ENCODE measurements at places on chromosomes 2 and 18.

DNA sequence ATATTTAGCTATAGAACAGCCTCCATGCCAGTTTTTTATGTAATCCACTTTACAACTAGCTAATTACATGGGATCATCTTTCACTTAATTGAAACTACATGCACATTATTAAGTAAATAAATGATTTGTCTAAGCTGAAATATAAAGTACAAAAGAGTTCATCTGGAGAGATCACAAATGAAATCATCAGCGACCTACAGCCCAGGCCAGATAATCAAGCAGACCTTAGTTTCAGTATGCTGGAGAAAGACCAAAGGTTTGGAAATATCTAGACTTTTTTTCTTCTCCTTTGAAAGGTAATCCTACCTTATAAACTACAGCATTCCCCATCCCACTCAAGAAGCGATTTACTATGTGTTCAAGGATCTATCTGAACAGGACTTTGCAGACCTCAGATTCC, 26.5 kb downstream of the FIGN start:
- DNase-seq: no peak

- DNase-seq: no peak
Measured at GRCh38 chr18:2409906-2410305, 161.4 kb downstream of the METTL4 start.

- DNase-seq: no peak
Measured at GRCh38 chr2:21746499-21746898, 622.7 kb downstream of the TDRD15 start.

- DNase-seq: no peak
Measured at GRCh38 chr18:69691008-69691760, 256.5 kb downstream of the CD226 start.

DNA sequence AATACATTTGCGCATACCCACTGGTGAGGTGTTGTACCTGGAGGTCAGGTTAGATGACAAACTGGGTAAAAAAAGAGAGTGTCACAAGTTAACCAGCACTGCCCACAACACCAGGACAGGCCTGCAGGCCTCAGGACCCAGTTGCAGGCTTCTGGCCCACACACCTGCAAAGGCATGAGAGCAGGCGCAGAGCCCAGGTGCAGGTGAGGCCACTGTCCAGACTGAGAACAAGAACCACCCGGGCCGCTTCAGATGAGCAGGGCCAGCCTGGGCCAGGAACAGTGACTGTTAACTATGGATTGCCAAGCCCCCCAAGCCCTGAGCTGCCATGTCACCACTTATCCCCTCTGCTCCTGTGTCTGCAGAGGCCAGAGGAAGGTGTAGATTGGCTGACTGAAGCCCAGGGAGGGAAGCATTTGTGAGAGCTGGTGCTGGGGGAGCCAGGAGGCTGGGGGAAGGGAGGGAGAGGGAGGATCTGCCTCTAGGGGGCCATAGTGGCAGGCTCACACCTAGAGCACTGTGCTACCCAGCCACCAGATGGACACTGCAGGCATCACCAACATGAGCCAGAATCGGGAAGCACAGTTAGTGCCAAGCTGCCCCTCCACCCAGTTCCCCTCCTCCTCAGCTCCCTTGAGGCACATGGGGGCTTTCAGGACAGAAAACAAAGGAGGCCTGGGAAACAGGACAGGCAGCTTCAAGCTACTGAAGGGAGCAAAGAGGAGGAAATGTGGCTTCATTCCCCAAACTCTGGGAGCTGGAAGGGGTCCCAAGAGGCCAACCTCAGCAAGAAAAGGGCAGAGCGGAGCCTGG, 35.4 kb downstream of the SFXN5 start:
- DNase-seq: no peak

DNA sequence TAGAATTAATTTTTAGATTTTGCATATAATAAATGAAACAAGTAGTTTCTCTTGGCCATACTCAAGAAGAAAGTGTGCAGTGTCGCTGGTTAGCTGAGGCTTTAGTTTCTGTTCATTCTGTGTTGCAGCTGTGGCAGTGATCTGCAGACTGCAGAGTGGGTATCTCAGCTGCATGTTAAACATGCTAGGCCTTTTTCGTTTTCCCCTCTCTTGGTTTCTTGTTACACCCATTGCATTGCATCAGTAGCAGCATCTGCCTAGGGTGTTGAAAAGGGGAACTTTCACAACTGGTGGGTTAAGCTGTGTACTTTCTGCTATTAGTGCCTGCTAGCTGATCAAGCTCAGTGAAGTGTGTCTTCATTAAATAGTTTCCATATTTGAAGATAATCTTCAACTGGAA, 51.3 kb downstream of the ACSL3 start:
- DNase-seq: peak; percentile 78

DNA sequence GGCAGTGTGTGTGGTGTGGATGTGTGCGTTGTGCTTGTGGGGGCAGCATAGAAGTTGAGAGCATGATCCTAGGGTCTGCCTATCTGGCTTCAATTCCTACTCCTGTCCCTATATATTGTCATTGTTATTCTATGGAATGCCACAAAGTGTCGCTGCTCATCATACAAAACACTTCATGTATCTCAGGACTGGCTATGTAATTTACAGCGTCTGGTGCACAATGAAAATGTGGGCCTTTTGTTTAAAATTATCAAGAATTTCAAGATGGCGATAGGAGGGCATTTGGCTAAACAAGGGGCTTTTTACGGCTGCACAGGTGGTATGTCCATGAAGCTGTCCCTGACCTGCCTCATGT, 3.4 kb downstream of the SERPINB2 start:
- DNase-seq: no peak

DNA sequence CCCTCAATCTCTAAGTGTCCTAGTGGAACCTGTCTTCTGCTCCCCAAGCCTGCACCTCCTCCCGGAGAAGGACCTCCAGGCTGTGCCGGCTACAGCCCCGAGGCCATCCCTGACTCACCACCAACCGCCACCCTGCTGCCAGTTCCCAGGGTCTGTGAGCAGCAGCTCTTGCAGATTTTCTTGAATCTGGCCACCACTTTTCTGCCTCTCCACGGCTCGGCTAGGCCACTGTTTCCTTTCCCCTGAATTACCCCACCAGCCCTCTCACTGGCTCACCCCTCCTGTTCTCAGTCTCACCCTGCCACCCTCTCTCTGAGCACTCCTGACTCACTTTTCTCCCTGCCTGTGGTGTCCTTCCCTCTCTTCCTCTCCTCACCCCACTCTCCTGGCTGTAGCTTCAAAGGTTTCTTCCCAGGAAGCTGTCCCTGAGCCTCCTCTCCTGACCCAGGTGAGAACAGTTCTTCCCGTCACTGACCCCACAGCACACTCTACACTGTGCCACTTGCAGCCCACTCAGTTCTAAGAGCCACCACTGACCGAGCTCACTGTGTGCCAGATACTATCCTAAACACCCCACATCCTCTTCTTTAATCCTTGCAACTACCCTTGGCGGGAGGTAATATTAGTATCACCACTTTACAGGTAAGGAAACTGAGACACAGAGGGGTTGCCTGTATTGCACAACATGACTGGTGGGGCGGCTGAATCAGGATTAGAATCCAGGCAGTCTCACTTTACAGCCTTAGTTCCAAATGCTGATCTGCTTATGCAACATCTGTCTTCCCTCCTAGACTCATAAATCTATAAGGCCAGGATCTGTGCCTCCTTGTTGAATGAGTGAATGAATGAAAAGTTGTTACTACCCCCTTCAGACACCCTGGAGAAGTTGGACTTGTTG, 111.6 kb downstream of the SMAD7 start:
- peak; percentile 84 for DNase-seq

GRCh38 chr18:40738321-40738880, 1216.6 kb upstream of the PIK3C3 start:
- no peak for DNase-seq

DNA sequence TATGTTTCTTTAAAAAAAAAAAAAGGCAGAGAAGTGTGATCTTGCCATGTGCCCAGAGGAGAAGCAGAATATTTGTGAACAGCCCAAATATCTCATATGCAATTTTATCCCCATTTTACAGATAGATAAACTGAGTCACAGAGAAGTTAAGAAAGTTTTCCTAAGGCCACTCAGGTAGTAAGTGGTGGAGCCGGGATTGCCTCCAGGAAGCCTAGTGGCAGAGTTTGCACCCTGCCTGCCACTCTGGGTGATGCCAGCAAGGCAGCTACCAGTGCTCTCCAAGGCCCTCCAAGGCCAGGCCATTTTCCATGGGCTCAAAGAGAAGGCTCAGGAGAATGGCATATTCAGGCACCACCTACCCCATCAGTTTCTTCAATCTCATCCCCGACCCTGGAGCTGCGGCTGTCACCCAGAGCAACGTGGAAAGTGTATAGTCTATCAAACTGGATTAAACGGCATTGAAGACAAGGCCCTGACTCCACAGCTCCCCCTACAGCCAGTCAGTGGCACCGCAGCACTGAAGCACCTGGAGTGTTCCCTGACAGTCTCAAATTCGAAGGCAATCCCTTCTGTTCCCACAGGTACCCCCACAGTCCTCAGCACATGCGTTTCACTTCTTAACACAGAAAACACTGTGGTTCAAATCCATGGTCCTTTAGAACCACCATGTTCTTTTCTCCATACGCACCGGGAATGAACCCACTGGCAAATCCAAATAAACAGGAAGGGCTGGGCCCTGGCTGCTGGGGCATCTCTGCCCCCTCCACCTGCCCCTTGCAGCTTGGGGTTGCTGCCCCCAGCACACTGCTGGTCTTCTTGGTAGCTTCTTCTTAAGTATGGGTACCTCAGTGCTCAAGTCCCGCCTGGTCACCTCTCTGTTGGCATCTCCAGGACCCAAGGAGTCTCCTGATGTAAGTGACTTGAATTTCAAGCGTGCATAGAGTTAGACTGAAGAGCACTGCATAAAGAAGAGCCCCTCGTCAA, 175.3 kb downstream of the INHBB start:
- peak; percentile 25 for DNase-seq

DNA sequence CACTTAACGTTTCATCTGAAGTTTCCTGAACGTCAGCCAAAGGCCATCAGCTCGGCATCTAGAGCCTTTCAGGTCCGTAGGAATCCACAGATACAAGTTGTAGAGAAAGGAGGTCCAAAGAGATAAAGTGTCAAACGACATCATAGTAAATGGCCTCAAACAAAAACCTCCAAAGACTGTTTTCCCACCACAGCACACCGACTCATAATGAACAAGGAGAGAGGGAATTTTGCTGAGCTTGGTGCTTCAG, 150.3 kb downstream of the PXDN start:
- DNase-seq: peak; percentile 88

DNA sequence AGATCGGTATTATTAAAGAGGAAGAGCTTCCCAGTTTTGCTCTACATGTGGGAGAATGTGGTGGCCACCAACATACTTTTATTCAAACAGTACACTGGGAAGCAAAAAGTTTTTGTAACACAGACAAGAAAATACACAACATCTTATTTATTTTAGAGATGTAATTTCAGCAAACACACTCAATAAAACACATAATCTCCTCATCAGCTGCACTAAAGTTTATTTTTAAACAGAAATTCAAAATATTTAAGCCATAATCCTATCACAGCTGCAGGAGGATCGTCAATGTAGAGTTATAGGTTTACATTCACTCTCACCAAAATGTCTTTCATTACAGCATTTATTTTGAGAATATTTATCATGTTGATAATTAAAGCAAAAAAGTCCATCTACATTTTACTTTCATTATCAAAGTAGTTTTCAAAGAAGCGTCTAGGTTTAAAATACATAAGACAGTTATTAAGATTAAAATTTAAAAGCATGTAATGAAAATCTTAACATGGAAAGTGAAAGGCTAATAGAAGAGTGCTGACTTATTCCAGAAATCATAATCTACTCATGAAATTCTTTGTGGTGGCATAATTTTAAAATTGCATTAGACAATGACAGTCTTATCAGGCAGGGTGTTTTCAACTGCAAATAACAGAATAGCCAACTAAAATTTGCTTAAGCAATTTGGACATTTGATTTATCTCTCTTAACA, 61.0 kb downstream of the ANKRD44 start:
- no peak for DNase-seq

DNA sequence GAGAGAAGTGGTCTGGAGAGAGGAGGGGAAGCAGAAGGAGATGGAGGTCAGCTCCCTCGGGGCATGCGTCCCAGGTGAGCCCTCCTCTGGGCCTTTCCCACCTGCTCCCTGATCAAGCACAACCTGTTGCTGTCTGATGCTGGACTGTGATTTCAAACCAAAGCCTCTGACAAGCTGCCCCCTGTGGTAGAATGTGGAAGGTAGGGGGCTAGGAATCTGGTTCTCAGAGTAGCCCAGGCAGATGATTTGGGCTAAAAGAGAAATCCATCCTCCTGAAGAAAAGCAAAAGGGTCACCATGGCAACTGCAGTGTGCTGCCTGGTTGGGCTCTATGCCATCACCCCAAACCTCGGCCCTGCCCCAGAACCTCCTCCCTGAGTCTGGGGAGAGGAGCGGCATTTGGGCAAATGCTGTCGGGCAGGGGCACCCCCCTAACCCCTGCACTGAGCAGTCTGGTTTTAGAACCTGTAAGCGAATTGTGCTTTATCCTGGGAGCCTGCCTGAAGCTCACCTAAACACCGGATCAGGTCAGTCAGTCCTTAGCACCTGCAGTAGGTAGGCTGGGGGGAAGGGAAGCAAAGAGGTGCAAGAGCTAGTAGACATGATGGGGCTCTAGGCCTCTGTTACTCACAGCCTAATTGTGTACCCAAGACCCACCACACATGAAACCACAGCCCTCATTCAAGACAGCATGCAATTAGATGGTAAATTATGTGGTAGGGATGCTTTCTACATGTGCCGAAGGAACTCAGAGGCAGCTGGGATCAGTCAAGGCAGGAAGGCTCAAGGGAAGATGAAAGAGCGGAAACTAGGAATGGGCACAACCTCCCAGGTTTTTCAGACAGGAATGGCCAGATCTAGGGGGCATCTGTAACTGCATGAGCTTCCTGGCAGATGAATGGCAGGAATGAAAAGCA, 83.5 kb downstream of the DNMT3A start:
- DNase-seq: no peak

DNA sequence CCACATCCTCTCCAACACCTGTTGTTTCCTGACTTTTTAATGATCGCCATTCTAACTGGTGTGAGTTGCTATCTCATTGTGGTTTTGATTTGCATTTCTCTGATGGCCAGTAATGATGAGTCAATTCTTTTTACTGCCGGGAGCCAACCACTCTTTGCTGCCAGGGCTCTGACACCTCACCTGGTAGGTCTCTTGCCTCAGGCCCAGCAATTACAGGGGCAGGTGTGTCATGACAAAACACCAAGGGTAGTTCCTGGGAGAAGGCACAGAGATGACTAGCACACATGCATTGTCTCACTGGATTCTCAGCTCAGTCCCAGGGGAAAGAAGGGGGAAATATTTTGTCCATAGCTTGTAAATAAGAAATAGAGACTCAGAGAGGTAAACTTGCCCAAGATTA, 122.3 kb downstream of the CHST9 start:
- DNase-seq: no peak

DNA sequence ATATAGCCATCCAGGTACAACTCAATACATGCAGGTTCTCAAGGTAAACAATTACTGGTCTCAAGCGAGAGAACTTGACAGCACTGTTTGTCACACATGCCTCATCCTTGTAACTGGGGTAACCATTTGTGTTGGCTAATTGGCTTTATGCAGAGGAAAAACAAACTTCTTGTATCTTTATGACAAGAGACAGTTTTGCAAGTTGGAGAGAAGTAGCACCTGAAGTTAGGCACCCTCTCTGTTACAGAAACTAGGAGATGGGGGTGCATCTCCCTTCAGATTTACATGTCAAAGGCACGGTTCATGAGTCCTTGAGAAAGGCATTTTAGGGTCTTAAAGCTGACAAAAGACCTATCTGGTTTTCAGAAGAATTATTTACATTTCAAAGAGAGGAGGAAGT, 241.7 kb downstream of the CD226 start:
- no peak for DNase-seq
